ENCODE measurements at places on chromosomes 1 and 21.

DNA sequence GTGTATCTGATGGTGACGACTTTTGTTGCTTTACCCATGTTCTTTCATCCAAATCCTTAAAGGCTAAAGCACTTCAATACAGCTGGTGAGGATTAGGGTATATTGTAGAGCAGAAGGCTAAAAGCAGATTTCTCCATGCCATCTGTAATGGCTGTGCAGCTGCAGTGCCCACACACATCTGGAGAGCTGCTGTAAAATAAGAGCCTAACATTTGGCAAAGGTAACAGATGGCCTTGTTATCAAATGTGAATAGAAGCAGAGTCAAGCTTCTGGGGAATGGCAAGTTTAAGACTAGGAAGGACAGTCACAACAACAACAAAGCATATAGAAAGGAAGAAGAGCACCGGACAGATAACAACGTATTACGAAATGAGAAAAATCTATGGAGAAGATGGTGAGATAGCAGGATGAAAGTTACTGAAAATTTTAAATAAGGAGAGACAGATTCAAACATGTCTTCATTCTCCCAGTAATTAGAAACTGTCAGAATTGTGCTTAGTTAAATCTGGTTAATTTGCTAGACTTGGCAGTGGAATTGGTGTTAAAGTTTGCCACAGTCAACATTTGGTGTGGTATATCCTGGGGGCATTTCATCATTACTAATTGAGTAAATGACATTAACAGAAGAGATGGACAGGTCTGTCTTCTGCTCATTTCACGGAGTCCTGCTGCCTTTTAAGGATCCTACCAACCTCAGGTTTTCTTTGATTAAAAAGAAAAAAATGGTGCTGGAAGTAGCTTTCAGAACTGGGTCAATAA, 1093.2 kb downstream of the ADGRL2 start:
- no peak for DNase-seq

DNA sequence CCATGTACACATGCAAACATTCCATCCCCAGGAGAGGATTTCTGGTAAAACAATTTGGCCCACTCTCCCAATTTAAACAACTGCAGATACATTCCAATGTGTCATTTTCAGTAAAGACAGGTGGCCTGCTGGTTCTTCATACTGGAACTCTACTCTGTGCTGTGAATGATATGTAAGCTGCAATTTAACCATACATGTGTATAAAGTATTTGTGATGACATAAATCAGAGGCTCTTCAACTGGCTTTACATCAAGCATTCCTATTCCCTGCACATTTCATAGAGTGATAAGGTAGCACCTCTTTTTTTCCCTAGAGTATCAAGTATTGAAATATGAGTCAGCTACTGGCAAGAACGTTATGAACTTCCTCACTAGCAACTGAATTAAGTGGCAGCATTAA, 649.5 kb upstream of the ADGRL2 start:
- no peak for DNase-seq

DNA sequence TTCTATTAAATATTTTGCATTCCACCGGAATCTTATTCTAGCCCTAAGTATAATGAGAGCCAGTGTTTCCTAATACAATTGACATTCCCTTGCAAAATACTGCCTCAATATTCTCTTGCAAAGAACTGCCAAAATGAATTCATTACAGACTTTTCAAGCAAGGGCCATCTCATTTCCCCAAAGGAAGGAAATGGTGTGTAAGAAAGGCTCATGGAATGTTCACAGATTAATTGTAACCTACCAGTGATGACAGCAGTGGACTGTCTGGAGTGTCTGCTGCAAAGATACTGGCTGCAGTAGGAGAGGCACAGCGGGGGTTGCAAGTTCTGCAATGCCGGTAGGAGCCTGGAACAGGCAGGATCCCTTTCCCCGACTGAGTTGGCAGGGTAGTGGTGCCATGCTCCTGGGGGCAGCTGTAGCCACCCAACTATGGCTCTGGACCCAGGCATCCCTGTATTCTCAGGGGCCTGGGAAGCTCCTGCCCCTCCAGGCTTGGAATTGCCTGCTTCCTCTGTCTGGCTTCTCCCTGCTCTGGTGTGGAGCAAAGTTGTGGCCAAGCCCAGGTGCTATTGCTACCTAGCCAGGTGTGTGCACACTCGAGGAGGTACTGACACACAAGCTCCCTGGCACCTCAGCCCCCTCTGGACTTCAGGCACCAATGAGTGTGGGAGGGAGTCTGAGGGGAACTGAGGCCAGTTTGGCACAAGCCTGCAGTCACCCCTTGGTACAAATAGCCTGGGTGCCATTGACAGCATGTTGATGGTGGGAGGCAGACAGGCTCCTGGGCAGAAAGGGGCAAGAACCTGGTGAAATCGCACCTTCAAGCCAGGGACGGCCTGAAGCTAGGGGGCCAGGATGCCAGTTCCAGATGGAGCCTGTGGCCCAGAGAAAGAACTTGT, 1371.0 kb downstream of the KCNT2 start:
- DNase-seq = no peak

- peak; percentile 68 for DNase-seq
Observed at GRCh38 chr1:25904943-25905679, 1.1 kb downstream of the STMN1 start.

DNA sequence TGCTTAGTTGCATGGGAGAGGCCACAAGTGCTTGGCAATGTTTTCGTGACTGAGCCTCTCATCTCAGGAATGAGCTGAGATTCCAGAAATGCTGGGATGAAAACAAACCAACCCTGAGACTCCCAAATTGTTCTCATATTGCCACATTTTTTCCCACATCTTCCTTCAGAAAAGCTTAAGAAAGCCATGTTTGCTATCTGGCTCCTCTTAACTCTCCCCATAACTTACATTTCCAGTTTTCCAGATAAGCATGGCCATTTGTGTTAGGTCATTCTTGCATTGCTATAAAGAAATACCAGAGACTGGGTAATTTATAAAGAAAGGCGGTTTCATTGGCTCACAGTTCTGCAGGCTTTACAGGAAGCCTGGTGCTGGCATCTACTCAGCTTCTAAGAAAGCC, 17.2 kb downstream of the DSCAM start:
- DNase-seq = no peak

DNA sequence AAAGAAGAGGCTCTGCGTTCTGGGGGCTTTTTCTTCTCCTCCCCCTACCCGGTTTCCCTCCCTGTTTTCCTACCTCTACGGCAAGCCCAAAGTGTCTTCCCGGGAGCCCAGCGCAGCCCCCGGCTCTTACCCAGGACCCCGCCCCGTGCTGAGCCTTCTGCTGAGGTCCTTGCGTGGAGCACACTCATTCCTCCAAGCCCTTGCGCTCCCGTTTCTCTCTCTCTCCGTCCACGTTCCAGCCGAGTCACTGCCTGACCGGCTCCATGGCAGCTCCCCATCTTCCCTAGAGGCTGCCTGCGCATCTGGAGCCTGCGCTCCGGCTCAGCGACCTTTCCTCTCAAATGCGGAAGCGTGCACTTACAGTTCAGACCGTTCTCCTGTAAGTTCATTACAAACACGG, 24.9 kb upstream of the PDXK start:
- DNase-seq = no peak

GRCh38 chr1:11868331-11868980, 9.7 kb upstream of the NPPB start:
- no peak for DNase-seq

DNA sequence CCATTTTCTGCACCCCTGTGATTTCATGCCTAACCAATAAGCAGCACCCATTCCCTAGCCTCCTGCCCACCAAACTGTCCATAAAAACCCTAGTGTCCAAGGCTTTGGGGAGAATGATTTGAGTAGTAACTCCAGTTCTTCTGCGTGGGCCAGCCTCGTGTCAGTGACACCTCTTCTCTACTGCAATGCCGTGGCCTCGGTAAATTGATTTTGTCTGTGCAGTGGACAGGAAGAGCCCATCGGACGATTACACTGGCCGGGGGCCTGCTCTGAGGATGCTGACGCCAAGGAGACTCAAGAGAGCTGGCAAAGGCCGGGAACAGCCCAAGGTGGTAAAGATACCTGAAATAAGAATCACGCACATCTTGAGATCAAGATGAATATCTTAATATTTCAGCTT, 29.3 kb downstream of the RSPH1 start:
- DNase-seq = no peak

GRCh38 chr1:18658831-18659230, 28.2 kb downstream of the PAX7 start:
- DNase-seq = no peak

- no peak for DNase-seq
Observed at GRCh38 chr1:10753299-10753698, 43.1 kb downstream of the CASZ1 start.

GRCh38 chr1:156640842-156641706, 843 bp upstream of the BCAN start:
- no peak for DNase-seq

DNA sequence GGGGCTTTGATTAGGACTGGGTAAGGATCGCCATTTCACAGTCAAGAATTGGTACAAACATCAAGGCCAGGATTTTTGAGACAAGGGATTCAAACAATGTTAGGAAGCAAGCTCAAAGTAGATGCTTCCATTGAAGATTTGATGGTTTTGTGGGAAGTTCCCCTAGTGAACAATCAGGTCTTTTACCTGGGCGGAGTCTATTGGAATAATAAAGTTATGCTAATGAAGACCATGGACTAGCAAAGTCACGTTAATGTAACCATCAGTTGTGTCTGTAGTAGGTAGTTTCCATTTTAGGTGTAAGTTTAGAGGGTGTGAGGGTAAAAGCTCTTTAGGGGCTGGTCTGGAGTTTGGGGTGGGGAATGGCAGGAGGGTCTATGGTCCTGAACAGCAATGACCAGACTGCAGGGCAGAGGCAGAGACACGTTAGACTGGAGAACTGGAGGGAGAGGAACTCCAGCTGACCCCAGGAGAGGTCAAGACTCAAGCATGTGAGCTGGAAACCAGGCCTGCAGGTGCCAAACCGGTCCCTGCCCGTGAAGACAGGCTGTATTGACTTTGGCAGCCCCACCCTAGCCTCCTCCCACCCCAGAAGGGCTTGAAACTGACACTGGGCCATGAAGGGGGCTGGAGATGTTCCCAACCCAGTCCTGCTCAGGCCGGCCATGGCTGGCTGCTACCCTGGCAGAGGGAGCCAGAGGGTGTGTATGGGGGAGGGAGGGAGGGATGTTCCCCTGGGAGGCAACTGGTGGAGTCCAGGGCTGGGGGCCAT, 36.0 kb upstream of the GPR37L1 start:
- no peak for DNase-seq

- no peak for DNase-seq
Observed at GRCh38 chr1:228039006-228039903, 32.5 kb downstream of the WNT3A start.

DNA sequence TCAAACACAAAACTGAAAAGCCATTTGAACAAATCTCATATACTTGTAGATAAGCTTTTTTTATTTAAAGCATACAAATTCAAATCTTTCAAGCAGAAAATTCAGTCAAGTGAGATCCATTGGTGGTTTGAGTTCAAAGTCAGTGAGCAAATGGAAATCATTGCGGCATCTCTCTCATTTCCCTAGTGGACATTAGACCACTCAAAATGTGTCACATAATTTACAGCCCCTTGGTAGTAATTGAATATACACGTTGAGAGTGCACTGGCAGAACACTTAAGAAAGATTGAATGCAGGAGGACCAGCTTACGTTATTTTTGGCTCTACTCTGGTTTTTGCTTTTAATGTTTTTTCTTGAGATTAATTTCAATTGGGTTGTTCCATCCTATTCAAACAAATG, 633.7 kb downstream of the USP25 start:
- no peak for DNase-seq

DNA sequence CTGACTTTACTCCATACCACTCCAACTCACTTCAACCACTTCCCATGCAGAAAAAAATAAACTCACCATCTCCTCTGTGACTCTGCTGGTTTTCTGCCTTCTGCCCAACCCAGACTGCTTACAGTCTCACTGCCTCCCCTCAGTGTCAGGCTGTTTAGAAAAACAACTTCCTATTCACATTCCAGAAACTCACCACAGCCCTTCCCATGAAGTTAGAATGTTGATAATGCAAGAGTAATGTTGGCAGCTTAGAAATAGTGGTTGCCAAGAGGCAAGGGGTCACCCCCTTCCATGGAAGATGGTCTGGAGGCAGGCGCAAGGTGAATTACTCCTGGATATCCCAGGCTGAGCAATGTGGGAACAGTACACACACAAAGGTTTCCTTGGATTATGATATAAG, at the start of gene SELP:
SELP (minus strand) TSS at position 119 of the 400 bp plus-strand sequence; CDS start at position 69, 50 bp downstream.
- no peak for DNase-seq

DNA sequence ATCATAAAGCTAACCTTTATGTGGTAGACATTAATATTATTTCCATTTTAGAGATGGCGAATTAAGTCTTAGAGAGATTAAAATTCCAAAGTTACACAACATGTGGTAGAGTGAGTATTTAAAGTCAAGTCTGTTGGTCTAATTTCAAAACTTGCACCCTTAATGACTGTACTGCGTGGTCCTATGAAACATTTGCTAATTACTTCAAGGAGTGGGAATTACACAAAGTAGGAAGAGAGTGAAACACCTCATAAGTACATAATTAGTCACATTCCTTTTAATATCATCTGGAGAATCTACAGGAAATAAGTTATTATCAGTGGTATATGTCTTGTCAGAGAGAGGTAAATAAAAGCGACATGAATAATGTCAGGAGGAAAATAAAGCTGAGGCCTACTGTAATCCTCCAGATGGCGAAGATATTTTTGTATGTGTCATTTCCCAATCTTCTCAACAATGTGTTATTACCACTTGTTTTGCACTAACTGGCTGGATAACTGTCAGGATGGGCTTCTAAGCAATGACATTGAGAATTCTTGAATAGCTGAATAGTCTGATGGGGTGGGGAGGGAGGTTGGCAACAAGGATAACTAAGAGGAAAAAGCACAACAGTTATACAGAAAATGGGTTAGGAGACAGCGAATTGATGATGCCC, 95.5 kb downstream of the TNFSF18 start:
- no peak for DNase-seq

DNA sequence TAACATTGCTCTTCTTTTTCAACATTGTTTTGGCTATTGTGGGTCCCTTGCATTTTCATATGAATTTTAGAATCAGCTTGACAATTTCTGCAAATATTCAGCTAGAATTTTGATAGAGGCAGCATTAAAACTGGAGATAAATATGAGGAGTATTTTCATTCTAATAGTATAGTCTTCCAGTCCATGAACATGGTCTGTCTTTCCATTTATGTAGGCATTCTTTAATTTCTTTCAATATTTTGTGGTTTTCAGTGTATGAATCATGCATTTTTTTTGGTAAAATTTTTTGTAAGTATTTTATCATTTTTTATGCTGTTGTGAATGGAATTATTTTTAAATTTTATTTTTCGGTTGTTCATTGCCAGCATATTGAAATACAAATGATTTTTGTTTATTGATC, 97.2 kb downstream of the DNAH14 start:
- no peak for DNase-seq

GRCh38 chr21:29209696-29210095, 79.3 kb downstream of the MAP3K7CL start:
- no peak for DNase-seq

DNA sequence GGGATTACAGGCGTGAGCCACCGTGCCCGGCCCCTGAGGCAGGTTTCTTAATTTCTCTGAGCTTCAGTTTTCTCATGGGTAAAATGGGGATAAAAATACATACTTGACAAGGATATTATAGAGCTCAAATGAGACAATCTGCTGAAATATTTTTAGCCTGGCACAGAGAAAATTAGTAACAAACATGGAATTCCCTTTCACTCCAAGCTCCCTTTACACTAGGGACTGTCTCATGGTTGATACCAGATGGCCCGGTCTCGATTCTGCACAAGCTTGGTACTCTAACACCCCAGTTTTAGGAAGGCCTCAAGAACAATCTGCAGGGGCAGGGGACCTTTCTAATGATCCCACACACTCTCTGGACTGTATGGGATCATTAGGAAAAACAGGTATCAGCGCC, 671.7 kb downstream of the SMYD3 start:
- DNase-seq = no peak

All from NCI-H774 (cell line).